ENCODE measurements at places on chromosomes 2 and 18.

DNA sequence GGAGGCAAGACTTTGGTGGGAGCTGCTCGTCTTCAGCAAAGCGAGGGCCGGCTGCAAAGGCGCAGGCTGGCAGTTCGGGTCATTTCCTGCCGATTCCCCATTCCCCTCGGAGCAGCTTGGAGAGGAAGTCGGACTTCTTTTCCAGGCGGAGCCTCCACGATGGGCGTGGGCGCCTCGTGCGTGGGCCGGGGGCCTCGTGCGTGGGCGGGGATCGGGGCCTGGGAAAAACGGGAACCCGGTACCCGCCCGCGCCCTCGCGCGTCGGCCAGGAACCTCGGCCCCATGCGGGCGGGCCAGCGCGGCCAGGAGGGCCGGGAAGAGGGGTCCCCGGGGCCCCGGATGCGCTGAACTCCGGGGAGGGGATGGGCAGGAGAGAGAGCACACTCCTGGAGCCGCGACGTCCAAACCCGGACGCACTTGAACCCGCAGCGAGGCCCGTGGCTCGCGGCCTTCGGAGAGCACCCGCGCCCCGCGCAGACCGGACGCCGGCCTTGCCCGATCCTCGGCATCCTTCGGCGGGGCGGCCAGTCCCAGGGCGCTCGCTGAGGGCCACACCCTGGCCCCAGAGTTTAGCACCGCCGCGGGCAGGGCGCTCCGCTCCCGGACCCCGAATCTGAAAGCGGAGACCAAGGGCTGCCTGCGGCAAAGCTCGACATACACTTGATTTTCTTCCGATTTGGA is 368.4 kb downstream of the MTX2 start:
- DNase-seq: peak; percentile 38

- DNase-seq: no peak
Observed at GRCh38 chr18:79169958-79170555, 100.9 kb downstream of the ATP9B start.

DNA sequence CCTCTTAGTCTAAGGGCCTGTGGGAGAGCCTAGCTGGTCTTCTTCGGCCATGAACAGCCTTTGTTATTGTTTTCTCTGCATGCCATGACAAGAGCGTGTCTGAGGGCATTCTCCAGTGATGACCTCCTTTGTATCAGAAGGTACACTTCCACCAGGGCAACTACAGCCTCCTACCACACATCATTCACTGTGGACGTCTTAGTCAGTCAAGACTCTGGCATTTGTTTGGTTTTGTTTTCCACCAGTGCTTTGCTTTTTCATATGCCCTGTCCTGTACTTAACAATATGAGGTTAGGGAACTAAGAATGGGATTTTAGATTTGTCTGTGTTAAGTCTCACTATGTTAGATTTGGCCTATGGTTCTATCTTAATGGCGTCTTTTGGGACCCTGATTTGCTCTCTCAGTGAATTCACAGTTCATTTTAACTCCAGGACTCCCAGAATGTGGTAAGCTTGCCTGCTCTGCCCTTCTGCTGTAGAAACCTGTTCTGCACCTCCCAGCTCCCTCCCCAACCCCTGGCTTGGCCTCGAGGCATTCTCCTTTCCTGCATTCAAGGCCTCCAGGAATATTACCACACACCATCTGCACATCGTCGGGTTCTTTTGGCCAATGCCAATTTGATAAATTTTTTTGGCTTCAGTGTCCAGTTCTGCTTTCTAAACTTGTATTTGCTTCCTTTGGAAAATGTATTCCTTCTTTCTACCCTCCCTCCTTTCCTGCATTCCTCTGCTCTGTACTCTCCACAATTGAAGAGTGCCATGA is 42.8 kb upstream of the IL1R1 start:
- DNase-seq: no peak

DNA sequence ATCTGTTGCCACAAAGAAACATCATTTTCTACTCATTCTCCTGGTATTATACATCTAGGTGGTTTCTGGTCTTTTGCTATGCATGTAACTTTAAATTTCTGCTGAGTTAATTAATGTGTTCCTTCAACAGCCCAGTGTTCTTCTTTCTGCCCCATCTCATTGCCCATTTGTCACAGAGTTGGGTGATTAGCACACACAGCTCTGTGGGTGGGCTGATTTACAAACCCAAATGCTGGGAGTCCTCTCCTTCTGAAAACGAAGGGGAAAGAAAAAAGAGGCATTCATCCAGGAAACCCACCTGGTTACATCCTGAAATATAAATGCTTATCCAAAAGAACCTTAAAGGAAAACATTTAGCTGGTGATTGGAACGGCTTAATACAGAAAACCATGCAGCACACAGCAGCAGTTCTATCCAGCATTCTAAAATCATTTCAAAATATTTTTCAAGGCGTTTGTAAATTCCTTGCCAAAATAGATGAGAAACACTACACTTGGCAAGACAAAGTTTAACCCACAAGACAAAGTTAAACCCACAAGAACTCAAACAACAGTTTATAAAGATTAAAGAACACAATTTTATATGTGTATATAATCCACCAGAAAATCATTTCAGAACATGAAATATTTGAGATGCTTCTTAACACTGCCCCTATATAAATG is 177.9 kb downstream of the ANTXR1 start:
- DNase-seq: no peak

DNA sequence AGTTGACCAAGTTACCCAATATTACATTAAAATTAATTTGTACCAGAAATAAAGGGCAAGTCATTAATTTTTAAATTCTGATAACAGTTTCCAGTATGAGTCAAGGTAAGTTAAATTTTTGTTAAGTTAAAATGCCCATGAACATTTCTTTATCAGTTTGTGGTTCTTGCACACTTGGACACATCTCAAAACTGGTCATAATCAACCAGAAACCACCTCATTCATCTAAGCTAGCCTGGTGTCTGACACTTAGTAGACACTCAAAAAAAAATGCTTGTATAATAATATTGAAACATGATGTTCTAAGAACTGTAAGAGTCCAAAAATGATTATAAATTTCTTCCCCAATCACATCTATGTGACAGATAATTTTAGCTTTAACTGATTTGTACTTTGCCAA is 62.4 kb downstream of the SATB2 start:
- no peak for DNase-seq

GRCh38 chr2:51484605-51485004 is 452.7 kb upstream of the NRXN1 start:
- DNase-seq: no peak

GRCh38 chr2:174878537-174879147 is 114.4 kb upstream of the CHRNA1 start:
- DNase-seq: no peak

DNA sequence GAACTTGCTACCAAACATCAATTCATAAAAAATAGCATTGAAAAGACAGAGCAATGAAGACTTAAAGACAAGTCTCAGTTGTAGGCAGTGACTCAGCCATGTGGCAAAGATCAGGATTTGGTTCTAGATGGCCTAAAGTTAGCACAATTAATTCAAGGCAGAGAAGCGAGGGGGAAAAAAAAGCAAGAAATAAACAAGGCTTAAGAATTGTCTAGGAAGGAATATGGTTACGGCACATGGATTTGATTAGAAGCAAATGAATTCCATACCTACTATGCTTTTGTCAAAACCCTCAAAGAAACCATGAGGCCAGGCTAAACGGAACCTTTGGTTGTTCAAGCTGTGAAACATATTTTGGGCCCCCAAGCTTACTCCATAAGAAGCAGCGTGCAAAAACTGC is 362.2 kb upstream of the KCNH7 start:
- no peak for DNase-seq

Measured in GM12892 (cell line).